ENCODE measurements at places on chromosomes 6 and 20.
A peak's percentile ranks its signal among the peaks of the same experiment; 100 is the strongest.

- no peak for DNase-seq
These were observed 378.9 kb downstream of the PREX1 start for GRCh38 chr20:48448666-48449600.

DNA sequence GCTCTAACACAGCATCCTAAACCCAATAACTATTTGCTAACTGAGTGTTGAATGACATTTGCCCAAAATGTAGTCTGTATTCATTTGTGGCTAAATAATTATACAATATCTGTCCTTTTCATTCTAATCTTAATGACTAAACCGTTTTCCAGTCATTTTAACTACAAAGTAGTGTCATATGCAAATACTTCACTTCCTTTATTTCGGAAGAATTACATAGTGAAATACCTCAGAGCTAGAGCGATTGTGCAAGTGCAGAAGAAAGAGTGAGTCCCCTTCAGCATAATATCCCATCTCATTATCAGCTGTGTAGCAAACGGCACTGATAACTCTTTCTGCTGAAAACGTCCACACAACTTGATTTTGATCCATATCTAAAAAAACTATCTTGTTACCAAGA, 66.2 kb downstream of the ROS1 start:
- no peak for DNase-seq

DNA sequence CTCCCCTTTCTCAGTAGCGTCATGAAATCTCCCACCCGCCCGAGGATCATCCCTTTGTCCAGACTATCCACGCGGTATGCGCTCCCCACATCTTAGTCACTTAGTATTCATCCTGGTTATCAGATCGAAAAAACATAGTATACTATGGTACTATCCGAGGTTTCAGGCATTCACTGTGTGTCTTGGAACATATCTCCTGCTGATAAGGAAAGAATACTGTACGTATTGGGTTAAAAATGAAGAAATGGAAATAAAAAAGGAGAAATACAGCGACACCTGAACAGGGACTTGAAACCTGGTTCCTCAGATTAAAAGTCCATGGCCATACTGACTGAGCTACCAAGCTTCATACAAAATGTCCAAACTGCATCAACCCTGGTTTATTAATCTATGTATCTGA, 14.0 kb downstream of the HMGN4 start:
- no peak for DNase-seq

DNA sequence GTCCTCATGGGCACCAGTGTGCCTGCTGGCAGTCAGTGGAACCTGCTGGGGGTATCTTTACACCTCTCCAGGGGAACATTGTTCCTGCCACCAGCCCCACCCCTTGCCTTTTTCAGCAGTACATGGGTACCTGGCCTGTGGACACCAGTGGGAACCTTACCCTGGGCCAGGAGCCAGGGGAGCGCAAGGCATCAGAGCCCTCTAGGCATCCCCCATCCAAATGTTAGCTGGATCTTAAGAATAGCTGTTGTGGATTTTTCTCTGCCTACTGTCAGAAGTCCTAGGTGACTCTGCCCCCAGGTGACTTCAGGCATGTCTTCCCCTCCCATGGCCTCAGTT, 38.8 kb upstream of the ID1 start:
- no peak for DNase-seq

GRCh38 chr6:6747371-6747770, 158.9 kb downstream of the LY86 start:
- no peak for DNase-seq

DNA sequence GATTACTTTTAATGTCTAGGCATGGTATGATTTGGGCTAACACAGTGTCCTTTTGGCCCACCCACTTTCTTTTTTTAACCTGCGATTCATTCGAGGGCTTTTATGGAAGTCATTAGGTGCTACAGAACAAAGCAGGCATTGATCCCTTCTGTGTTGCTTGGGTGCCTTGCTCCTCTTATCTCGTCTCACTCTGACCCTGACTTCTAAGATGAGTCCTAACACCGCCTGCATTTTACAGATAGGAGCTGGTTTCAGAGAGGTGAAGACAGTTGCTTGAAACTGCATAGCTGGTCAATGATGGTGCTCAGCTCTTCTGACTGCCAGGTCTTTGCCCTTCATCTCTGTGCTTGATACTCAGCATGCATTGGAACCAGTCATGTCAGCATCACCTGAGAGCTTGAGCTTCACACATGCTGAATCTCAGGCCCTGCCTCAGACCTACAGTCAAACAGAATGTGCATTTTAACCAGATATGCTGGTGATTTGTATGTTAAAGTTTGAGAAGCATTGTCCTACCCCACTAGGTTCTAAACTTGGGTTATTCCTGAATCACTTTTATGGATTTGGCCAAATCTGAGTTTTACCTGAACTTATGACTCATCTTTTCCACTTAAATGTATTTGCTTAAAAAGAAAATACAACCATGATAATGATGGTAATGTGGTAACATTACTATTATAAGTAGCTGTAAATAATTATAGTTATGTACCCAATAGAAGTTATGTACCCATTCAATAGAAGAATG, 142.3 kb downstream of the PLCB4 start:
- no peak for DNase-seq

- DNase-seq = no peak
These were observed 28.6 kb downstream of the CDS2 start for GRCh38 chr20:5155404-5155803.

GRCh38 chr6:44940367-44940766, 387.8 kb upstream of the RUNX2 start:
- DNase-seq = no peak

DNA sequence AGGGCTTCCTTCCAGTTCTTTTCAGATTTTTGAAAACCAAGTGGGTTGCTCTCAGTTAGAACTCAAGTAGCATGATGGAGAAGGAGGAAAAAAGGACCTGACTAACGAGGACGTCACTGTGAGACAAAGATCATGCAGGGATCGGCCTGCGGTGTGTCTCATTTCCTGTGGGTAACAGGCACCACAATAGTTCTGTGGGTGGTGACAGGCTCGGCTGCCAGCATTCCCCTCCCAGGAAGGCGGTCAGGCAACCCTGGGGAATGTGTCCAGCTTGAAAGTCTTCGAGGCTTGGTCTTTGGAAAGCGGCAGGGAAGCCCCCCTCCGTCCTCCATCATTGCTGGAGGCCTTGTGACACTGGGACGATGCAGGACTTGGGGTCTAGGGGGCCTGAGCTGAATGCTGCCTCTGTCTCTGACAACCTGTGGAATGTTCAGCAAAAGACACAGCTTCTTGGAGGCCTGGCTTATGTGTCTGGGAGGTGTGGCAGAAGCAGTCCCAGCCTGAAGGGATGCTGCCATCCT, 121.0 kb downstream of the BCAS1 start:
- no peak for DNase-seq

GRCh38 chr20:17343091-17343490, 116.3 kb downstream of the PCSK2 start:
- no peak for DNase-seq

DNA sequence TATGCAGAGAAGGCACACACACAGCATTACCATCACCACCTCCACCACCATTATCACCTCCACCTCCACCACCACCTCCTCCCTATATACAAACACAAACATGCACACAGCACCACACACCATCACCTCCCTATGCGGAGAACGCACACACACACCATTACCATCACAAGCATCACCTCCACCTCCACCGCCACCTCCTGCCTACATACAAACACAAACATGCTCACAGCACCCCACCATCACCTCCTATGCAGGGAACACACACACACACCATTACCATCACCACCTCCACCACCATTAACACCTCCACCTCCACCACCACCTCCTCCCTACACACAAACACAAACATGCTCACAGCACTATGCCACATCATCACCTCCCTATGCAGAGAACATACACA, 236.5 kb upstream of the AFDN start:
- no peak for DNase-seq

GRCh38 chr6:108364470-108364869, 69.6 kb downstream of the AFG1L start:
- no peak for DNase-seq

DNA sequence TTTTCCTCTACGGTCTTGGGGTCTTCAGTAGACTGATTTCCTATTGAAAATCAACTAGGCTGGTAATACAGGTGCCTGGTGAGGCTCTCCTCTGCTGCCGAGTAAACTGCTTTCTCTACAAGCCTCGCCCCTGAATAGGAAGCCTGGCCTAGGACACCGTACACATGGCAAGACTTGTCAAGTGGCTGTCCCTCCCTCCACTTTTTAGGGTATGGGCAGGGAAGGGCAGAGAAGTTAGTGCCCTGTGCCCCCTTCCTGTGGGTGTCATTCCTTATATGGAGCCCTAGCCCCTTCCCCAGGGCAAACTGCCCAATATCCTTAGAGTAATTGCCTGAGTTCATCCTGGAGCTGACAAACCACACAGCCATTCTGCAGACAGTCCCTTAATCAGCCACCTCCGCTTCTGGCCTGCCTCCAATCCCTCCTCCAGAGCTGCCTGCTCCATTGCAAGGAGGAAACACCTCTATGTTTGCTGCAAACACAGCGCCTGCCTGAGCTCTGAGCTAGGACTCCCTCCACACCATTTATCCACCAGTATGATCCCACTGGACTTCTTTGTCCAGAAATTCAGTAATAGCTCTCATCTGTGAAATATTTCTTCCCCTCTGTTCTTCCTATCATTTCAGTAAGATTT, 93.1 kb downstream of the CHD6 start:
- no peak for DNase-seq

DNA sequence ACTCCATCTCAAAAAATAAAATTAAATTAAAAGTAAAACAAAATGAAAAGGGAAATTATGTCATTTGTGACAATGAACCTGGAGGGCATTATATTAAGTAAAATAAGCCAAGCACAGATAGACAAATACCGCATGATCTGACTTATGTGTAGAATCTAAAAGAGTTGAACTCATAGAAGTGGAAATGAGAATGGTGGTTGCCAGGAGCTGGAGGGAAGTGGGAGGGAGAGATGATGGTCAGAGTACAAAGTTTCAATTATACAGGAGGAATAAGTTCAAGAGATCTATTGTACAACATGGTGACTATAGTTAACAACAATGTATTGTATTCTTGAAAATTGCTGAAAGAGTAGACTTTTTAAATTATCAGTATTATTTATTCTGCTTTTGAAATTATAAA, 183.4 kb downstream of the ID4 start:
- DNase-seq = no peak

DNA sequence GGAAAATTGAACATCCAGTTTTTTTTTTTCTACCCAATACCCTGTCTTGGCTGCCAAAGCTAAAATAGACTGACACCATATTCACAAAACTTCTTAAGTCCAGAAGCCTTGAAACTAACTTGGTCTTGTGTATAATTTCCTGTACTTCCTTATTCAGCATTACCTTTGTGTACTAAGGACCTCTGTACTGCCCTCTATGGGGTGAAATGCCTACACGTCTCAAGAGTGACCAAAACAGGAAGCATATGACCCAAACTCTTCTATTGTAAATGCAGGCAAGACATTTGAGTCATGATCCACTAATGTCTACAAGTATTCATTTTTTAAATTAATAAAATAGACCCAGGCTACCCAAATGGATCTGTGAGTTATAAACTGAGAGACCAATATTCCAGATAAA, 50.4 kb downstream of the HMGCLL1 start:
- DNase-seq = peak; percentile 16

DNA sequence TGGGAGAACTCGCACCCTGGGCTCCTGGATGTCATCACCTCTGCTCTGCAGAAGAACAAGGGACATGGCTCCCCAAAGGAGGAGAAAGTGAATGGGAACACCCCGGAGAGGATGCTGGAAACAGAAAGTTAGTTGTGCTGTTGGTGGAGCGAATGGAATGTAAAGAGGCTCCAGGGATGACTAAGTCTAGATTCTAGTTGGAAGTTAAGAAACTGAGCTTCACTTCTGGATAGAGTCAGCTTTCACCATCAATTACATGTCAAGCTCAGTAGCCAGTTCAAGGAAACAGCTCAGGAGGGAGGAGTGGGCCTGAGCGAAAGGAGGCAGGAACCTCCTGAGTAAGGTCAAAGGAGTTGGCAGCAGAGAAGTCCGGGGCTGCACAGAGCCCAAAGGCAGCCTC, 132.1 kb upstream of the ARID1B start:
- no peak for DNase-seq

- no peak for DNase-seq
These were observed 20.7 kb downstream of the ERGIC3 start for GRCh38 chr20:35562541-35563110.

GRCh38 chr6:57432157-57432556, 114.7 kb downstream of the PRIM2 start:
- DNase-seq = no peak

DNA sequence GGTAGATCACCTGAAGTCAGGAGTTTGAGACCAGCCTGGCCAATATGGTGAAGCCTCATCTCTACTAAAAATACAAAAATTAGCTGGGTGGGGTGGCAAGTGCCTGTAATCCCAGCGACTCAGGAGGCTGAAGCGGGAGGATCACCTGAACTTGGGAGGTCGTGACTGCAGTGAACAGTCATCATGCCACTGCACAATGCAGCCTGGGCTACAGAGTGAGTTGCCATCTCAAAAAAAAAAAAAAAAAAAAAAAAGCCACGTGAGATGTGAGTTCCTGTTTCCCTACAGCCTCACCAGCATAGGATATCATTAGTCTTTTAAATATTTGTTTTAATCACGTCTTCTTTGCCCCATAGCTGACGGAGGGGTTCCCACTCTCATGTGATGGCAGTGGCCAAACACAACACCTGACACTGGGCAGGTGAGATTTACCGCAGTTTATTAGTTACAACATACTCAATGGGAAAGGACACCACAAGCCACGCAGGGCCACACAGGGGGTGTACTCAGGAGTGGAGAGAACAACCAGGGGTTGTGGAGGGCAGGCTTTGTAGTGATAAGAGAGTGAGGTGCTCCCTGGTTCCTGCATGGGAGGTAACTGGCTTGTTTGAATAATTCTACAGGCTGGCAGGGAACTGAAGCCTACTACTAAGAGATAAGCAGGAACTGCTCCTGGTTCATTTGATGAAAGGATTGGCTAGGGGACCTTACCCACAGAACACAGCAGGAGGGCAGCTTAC, 4.6 kb upstream of the LZTS3 start:
- no peak for DNase-seq

DNA sequence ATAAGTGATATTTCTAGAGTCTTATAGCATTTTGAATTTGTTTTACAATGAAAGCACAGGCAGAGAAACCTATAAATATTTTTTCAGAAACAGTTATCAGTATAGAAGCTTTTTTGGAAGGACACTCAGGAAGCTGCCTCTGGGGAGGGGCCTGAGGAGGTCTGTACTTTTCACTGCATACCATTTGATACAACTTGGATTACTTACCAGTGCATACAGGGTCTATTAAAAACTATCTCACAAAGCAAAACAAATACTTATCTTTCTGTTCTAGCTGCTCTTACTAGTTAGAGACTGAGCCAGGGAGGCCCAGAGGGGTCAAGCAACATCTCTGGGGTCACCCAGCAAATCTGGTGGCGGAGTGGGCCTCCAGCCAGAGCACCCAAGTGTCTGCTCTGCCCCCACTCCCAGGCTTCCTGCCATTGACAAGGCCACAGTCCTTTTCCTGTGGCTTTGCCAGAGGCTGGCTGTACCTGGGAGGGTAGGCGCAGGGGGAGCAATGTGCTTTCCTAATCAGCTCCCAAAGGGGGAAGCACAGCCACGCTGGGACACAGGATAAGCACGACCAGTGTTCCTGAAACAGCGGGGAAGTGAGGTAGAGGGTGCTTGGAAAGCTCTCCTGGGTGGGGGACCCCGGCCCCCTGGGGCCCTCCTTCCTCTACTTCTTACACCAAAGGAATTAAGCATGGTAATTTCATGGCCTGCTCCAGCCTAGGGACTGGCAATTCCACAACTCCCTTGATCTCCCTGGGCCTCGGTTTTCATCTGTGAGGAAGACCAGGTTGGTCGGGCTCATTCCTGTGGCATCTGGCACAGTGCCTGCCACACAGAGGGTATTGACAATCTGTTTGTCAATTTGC, 7.8 kb downstream of the TCF15 start:
- DNase-seq = no peak

GRCh38 chr6:14067656-14068055, 49.9 kb upstream of the CD83 start:
- DNase-seq = no peak

Data from NCI-H510A treated with DMSO at 0.1 percent for 48 hours (cell line).